ENCODE measurements at places on chromosomes 2 and 18.
A peak's percentile ranks its signal among the peaks of the same experiment; 100 is the strongest.

- no peak for DNase-seq
These were observed 576.4 kb upstream of the PIK3C3 start for GRCh38 chr18:41378598-41378997.

DNA sequence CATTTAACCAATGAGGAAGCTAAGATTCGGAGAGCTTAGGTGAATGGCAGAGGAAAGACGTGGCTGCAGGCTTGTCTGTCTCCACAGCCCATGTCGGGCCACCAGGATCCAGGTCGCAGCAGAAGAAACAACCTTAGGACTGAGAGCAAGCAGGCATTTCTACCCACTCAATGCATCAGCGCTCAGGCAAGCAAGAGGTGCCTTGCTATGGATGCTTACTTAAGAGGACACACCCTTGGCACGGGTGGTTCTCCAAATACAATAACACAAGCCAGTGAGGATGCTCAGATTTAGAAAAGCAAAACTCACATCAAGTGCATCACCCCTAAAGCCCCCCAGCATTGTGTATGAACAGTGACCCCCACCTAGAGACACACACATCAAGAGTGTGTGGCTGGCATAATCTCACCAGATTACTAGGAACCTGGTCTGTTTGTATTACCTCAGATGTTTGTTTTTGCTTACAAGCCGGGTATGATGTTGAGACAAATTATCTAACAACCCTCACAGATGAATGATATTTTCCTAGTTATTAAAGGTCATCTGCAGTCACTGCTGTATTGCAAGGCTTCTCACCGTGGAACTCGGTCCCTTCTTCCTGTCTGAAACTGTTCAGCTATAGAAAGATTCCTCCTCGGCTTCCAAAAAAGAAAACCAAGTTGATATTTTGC, 34.2 kb upstream of the NPAS2 start:
- no peak for DNase-seq

GRCh38 chr2:147648471-147648870, 196.4 kb upstream of the ACVR2A start:
- DNase-seq = no peak

GRCh38 chr18:73975266-73975665, 172.4 kb downstream of the FBXO15 start:
- no peak for DNase-seq

GRCh38 chr2:80303909-80304837, at the start of gene LRRTM1:
Gene LRRTM1 (minus strand): TSS chr2:80304752. CDS start chr2:80303819, 933 bp downstream.
- DNase-seq = no peak

- DNase-seq = no peak
These were observed 59.5 kb downstream of the LRRTM1 start for GRCh38 chr2:80244905-80245584.

DNA sequence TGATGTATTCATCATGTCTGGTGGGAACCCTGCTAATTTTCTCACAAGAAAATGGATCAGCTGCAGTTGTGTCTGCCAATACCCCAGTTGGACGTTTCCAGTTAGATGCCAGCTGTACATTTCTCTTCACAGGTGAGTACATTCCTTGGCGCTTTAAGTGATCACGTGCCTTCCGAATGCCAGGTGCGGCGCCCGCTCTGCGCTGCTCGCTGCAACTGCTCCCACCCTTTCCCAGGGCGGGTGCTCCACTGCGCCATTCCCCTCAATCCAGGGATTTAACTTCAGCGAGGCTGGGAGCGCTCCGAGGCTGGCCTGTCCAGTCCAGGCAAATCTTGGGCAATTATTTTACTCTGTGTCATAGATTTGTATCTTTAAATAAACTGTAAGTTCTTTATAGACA, 225.0 kb upstream of the RAB6C start:
- no peak for DNase-seq

GRCh38 chr18:79380816-79381806, 14.6 kb upstream of the NFATC1 start:
- peak; percentile 74 for DNase-seq
